ENCODE measurements at places on chromosomes 3 and 15.

- no peak for DNase-seq
Observed at GRCh38 chr15:90666135-90666909, 50.8 kb upstream of the BLM start.

DNA sequence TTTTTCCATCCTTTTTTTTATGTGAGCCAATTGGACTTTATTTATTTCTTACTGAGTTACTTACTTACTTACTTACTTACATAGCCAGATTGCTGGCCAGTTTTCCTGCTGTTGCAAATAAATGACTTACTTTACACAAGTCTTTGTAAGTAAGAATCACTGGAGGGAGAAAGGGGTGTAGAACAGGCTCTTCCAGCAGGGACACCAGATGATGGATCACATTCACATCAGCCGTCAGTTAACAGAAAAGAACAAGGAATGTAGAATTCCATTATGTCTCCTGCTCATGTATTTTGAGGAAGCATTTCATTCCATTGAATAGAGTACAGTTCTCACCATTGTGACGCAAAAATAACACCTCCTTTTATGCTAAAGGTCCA lies 188.6 kb downstream of the FNDC3B start:
- no peak for DNase-seq

- peak; percentile 60 for DNase-seq
Observed at GRCh38 chr3:12470111-12470510, 14.2 kb upstream of the TSEN2 start.

- DNase-seq, result no peak
Observed at GRCh38 chr3:131474115-131474514, 28.7 kb downstream of the MRPL3 start.

DNA sequence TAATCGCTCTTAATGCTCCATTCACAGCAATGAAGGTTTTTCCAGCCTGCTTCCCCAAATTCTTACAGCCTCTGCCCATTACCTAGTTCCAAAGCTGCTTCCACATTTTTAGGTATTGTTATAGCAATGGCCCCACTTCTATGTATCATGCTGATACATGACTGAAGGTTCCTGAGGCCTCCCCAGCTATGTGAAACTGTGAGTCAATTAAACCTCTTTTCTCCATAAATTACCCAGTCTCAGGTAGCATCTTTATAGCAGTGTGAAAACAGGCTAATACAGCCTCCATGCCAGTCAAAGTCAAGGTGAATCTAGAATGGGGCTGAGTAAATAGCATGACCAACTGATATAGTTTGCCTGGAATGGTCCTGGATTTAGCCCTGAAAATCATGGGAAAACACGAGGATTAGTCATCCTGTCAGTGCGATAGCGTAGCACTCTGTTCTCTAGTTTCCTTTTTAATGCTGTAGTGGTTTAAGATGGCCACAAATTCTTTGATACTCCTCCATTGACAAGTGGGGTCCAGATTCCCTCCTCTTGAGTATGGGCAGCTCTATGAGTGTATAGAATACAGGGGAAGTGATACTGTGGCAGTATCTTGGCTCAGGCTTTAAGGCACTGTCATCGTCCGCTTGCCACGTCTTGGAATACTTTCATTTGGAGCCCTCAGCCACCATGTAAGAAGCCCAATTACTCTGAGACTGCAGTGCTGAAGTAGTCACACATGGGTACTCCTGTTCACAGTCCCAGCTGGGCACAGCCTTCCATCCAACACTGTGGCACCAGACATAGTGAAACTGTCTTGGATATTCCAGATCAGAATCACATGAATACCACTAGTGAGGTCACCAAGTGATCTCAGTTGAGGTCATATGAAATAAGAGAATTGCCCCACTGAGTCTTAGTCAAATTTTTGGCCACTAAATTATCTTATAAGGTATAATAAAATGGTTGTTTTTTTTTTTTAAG lies 94.0 kb upstream of the PLCL2 start:
- no peak for DNase-seq

DNA sequence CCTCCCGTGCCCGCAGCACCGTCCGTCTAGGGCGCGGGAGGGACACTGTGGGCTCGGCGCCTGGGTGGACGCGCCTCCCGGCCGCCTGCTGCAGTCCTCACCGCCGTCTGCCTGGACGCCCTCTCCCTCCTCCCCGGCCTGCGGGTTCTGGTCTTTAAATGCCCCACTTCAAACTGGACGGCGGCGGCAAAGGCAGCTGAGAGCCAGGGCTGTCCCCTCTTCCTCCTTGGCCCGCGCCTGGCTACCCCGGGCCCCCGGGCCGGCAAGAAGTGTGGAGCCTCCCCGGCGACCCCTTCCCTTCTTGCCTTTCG lies 426 bp downstream of the CBLB start:
- peak; percentile 66 for DNase-seq

DNA sequence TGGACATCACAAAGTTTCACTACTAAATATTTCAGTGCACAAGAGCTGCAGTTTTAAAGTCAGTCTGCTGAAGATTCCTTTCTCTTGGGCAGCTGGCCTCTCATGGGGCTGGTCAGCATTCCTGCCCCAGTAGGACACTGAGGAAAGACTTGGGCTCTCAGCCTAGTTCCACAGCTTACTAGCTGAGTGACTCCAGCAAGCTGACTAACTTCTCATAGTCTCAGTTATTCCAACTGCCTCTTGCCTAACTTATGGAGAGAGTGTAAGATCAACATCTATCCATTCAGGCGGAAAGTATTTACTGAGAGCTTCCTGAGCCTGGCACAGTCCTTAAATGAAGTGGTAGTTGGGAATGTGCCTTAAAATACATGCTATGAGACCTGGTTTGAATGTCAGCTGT lies 27.0 kb downstream of the TM4SF4 start:
- DNase-seq, result no peak

GRCh38 chr3:42780892-42781700 lies 8.0 kb upstream of the CCDC13 start:
- DNase-seq, result peak; percentile 63

- DNase-seq, result no peak
Observed at GRCh38 chr15:78205856-78206255, 28.5 kb downstream of the ACSBG1 start.

DNA sequence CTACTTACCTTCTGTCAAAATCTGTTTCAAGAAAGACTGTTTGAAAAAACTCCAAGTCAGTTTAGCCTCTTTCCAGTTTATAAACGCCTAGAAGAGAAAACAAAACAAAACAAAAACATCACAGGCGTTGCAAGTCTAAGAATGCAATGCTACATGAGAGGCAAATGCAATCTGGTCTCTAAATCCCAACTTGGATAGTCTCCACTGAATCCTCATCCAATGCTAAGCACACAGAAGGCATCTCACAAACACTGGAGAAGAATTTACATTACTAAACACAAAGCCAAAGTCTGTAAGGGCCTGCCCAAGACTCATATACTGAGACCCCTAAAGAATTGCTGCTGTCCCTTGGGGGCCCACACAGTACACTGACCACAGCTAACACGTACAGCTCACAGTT lies 18.4 kb downstream of the RFT1 start:
- no peak for DNase-seq

DNA sequence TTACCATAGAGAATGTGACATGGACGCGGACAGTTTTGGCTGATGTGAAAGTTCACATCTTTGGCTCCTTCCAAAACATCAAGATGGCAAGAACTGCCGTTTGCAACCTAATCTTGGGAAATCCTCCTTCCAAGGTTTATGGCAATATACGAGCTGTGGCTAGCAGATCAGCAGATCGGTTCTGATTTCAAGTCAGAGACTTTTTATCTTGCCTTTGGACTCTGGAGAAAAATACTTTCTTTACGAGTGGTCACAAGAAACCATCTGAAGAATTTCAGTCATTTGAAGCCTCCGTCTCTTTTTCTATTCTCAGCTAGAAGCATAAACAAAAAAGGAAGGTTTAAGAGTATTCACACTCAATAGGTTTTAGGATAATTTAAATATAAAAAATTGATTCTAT lies 153.5 kb upstream of the MEIS2 start:
- no peak for DNase-seq

DNA sequence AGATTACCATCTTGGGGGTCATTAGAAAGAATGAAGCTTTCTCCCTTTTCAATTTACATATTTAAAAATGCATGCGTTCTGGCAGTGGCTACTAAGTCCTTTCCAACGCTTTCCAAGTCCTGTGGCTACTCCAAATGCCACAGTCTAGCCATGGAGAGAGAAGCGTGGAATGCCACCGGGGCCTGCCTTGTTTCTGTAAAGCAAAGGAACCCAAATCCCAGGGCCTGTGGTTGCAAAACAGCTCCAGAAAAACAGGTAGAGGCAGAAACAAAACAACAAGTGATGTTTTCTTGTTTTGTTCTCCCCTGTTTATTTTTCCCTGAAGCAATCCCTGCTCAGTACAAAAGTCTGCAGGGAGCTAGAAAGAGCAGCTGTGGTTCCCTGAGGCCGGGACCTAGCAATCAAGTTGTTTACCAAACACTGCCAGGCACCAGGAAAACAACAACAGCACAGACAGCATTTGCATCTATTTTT lies 85.5 kb downstream of the FOXP1 start:
- no peak for DNase-seq

DNA sequence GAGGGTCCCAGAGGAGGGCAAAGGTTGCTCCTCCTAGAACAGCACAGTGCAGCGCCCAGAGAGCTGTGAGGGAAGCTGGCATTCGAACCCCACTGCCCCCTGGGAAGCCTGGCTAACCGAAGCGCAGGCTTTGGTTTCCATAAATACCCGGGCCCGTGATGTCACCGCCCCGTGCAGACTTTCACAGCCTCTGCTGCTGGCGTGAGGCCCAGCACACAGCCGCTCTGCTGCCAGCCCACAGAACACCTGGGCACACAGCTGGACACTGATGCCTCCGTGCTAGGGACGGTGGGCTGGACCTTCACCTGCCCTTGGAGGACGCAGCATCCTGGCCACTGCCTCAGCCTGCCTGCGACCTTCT lies 1.0 kb downstream of the IQSEC1 start:
- peak; percentile 82 for DNase-seq

GRCh38 chr15:29785136-29785535 lies 37.1 kb downstream of the TJP1 start:
- no peak for DNase-seq

GRCh38 chr3:134710313-134710680 lies 59.5 kb upstream of the KY start:
- no peak for DNase-seq

GRCh38 chr3:49005998-49006397 lies 1.2 kb upstream of the WDR6 start:
- DNase-seq, result no peak

DNA sequence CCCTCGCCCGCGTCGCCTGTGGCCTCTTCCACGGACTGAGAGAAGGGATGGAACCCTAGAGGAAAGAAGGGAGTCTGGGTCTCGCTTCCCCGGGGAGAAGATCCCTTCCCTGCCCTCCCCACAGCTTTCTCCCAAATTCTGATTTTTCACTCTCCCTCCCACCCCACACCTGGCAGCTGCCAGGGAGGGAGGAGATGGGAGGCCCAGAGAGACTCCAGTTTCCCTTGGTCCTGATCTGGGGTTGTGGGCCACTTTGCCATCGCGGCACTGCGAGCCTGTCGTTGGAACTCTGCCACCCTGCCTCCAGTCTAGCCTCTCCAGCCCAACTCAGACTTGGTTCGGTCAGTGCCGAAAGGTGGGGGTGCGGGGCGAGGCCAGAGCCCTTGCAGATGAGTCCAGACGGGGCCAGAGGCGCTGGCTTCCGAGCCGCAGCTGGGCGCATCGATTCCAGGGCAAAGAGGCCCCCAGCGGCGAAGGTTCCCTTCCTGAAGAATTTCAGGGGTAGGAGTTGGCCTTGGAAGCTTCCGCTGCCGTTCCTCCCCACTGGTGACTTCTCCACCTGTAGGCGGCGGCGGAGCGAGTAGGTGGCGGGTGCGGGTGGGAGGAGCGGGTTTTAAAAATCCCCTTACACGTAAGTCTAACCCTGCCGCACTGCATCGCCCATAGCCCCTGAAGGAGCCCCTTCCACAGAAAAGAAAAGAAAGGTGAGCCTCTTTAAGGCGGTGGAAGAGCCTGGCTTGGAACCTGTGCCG lies 5.2 kb downstream of the WNT5A start:
- no peak for DNase-seq

DNA sequence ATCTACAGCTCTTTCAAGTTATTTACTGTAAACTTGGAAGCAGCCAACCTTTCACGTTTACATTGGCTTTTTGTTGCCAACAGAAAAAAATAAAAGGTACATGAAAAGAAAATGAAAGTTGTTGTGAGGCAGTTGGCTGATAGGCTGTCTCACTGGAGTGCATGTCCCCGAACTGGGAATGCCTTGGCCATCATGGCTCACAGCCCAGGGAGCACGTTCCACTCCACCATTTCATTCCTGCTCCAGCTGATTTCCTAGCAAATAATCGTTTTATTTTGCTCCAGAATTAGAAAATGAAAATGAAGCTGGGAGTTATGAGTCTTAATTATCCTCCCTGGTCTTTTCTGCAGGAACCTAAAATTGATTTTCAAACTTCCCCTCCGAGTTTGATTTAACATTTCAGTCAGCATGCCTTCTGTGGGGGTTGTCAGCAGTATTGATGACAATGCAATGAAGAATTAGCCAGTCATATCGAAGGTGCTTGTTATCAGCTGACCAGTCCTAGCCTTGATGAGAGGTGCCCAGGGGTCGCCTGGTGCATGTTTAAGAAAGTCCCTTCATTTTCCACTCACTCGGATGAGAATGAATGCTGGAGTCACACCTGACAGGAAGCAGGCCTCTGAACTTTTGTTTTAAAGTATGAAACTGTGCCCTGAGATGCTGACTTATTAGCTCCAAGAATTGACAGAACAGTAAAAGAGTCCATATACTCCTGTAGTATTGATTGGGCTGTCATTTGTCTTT lies 293.7 kb upstream of the TRIM42 start:
- no peak for DNase-seq

- DNase-seq, result no peak
Observed at GRCh38 chr3:27533261-27533607, 49.0 kb upstream of the SLC4A7 start.

DNA sequence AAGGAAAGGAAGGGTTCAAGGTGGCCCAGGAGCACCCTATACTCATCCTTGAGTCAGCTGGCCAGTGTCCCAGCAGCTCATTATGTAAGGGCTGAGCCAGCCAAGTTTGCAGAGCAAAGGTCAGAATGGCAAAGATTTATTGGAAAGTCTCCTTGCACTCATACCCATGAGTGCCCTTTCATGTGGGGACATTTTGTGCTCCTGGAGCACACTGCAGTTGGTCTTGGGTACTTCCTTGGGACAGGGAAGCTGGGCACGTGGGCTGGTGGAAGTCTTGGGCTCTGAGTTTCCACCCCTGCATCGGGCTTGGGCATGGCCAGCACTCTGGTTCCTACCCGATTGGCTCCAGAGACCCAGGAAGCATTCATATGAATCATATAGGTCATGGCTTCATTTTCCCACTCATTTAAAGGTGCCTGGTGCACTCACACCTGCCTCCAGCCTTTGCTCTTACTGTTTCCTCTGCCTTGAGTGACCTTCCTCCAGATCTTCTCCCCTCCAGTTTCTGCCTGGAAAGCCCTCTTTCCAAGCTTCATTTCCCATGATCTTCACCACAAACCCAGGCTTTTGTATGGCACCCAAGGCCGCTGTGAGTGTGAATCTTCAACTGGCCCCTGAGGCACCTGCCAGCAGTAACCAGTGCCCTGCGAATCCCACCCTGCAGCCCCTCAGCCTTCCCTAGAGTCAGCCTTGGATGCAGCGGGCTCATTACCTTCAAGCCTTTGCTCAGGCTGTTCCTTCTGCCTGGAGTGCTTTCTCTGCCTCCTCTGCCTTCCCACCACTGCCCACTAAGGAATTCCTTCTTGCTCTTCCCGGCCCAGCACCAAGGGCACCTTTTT lies 10.5 kb upstream of the PRKCD start:
- no peak for DNase-seq

- no peak for DNase-seq
Observed at GRCh38 chr15:29978411-29979382, 104.1 kb upstream of the GOLGA8J start.
